ENCODE measurements at places on chromosomes 5 and 9.

DNA sequence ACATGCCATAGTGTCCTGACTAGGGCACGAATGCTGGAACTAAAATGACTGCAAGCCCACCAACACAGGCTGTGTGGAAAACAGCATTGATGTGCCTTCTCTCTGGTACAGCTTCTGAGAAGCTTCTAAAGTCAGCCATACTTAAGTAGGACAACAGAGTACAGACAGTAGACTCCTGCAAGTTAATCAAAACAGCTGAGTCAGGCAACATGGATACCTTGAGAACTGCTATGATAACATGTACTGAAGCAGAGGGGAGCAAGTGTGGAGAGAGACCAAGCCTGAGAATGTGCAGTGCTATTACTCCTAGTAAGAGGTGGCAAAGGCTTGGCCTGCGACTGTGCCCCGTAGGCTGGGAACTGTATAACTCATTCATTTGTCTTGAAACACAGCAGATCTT lies 2.5 kb downstream of the ISCA1 start:
- no peak for DNase-seq

DNA sequence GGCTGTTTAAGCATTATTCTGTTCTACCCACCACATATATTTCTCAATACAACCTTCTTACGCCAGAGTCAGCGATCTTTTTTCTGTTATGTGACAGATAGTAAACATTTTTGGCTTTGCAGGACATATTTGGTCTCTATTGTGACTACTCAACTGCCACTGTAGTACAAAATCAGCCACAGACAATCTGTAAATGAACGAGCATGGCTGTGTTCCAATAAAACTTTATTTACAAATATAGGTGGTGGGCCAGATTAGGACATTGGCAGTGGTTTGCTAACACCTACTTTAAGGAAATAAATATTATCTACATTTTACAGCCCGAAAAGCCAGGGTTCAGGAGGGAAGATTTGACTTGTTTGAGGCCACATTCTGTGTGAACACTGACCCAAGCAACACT lies 40.2 kb upstream of the FBXW11 start:
- no peak for DNase-seq

DNA sequence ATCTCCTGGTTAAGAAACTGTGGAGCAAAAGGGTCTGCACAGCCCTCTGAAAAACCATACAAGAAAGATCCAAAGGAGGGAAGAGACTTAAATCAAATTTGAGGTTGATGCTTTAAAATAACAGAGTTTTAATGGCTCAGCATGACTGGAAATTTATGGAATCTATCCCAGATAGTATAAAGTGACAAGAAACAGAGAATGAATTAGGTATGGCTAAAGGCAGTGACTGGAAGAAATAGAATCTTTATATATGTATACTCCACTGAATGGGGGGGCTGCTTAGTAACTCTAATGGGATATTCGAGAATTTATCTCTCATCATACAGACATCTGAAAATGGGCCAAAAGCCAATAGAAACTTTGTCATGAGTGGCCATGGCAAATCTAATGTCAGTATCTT lies 17.6 kb upstream of the MOCS2 start:
- DNase-seq: no peak

DNA sequence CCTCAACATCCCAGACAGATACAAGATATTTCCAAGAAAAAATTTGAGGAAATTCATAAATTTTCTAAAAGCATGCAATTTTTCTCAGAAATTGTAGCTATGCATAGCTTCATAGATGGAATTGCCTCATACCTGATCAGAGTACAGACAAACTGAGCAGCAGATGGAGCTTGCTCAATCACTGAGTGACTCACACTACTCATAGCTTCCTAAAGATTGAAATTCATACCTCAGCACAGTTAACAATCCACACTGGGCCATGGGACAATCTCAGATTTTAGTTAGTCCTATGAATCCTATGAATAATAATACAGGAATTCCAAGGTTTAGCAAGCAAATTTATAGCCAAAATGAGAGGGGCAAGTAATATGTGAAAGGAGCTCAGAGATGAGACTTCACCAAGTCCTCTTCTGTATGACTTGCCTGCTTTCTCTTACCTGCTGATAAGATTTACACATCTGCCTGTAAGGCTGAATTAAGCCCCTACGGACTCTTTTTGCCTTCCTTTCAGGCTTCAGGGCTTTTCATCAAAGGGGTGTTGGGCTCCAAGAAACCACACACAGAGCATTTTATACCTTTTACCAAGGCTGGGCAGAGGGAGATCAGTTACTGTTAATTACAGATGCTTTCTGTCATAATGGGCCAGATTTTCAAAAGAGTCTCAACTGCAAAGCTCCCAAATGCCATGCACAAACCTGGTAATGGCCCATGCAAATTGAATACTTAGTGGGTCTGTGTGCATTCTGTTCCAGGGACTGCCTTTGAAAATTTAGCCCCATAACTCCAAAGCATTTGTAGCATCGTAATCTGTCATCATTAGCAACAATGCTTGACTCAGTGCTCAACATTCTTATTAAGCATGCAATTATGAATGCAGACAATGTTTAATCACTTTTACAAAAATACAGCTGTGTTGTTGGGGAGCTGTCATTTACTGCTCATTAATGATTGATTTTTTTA lies 439.3 kb downstream of the DTWD2 start:
- DNase-seq: no peak

DNA sequence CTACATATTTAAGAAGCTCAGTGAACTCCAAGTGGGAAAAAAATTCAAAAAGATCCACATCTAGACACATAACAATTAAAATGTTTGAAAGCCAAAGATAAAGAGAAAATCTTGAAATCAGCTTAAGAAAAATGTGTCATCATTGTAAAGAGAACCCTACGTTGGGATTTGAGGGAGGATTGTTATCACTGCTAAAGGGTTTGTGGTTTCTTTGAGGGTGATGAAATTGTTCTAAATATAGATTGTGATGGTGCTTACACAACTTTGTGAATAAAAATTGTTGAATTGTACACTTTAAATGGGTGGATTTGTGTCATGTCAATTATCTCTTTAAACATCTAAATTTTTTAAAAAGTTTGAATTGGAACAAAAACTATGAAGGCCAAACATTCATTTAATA lies 92.2 kb upstream of the ADAMTS19 start:
- no peak for DNase-seq

- DNase-seq: no peak
These were observed 344.2 kb downstream of the SPATA31D1 start for GRCh38 chr9:82332774-82333152.

- no peak for DNase-seq
These were observed 640.7 kb upstream of the ST8SIA4 start for GRCh38 chr5:101543780-101544179.

- DNase-seq: no peak
These were observed 64.9 kb upstream of the ECM2 start for GRCh38 chr9:92600462-92601261.

GRCh38 chr9:92324431-92324830 lies 719 bp downstream of the NOL8 start:
- DNase-seq: no peak

DNA sequence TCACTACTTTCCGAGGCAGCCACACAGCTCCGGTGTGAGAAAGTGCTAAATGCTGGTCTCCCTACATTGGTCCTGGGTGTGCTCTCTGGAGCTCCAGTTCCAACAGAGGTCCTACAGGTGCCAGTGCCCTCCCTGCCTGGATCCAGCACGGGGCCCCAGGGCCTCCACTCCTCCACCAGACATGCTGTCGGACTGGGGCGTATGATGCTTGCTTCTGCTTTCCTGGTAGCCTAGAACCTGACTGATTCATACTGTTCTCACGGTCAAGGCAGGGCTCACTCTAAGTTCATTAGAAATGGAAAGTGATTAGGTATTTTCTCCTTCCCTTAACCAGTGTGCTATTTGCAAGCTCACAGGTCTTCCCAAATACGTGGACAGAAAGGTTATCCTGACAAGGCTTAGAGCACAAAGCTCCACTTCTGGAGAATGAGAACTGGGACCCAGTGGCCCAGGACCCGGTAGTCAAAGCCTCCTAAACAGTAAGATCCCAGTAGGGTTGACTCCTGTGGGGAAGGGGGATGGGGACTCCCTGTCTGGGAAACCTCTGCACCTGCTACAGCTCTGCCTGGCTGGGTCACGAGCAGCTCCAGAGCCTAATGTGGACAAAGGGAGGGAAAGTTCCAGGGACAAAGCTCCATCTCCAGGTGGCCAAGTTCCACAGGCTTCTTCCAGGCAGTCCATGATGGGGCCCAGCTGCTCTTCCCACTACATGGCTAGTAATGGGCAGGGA lies 98.1 kb downstream of the PAX5 start:
- no peak for DNase-seq

- no peak for DNase-seq
These were observed 118.1 kb upstream of the ERCC6L2 start for GRCh38 chr9:95757439-95757838.

DNA sequence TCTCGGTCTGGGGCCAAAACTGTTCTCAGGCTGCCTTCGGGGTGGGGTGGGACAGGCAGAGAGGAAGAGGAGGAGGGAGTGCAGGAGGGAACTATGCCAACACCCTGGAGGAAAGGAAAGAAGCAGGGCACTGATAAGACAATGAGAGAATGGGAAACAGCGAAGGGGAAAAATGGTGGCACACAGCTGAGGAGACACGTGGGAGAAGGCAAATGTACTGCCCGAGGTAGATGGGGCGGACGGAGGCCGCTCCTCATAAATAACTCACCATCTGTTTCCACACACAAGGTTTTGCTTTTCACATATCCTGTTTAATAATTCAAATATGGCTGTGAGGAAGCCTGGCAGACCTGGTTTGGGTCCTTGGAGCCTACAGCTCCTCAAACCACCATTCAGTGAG lies 148.2 kb upstream of the LRRTM2 start:
- no peak for DNase-seq

DNA sequence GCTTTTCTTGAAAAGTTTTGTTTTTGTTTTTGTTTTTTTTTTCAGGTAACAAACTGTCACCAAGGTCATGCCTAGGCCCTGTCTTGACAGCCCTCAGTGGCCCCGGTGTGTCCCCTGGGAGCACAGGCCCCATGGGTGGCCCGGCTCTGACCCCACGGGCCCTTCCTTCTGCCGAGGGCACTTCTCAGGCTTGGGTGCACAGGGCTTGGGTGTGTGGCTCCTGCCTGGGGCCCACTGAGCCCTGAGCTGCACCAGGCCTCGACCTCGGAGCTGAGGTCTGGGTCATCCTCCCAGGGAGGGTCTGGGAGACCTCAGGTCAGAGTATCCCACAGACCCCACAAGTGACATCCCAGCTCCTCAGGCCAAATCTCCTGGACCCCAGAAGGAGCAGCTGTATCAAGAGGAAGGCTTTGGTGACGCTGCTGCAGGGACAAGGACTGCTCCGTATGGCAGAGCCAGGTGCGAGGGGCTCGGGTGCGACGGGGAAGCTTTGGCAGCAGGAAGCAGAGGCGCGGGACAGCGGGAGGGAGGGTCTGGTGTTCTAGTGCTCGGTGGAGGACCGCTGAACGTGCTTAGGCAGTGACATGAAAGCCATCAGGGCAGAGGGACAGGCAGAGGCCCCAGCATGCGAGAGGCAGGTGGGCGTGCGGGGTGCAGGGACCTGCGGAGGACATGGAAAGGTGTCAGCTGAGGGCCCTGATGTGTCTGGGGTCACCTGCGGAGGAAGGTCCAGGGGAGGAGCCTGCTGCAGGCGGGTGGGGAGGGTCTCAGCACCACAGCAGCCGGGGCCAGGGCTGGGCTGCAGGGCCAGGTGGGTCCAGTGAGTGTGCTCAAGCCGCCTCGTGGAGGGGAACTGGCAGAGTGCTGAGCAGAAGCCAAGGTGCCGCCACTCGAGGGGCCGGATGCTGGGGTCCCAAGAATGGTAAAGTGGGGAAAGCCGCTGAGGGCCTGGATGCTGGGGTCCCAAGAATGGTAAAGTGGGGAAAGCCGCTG lies 18.4 kb upstream of the SLC9A3 start:
- DNase-seq: no peak

- no peak for DNase-seq
These were observed 461.3 kb upstream of the CLINT1 start for GRCh38 chr5:158320178-158320674.
